Astrocyte of the hippocampus (primary cell): ENCODE measurements at places on chromosomes 4 and X.
A peak's percentile ranks its signal among the peaks of the same experiment; 100 is the strongest.

- peak; percentile 17 for DNase-seq
These were observed 115.9 kb upstream of the PDLIM3 start for GRCh38 chr4:185651137-185651677.

GRCh38 chr4:80199004-80199560 lies 1.8 kb downstream of the PRDM8 start:
- DNase-seq, result no peak

DNA sequence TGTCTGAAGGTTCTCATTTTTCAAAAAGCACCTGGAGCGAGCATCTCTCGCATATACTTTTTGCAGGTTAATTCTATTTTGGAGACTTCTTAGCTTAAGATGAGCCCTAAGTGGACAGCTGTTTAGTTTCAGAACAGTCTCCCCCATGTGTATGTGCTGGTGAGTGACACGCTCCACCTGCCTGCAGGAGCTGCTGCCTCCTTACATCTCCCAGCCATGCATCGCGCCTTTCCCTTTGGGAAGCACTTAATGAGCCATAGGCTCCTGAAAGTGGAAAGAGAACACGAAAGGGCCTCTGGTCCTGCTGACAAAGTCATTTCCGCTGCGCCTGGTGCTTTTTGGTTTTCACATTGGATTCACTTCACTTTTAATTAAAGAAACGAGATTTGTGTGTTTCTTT lies 56.1 kb downstream of the TRIML2 start:
- no peak for DNase-seq

DNA sequence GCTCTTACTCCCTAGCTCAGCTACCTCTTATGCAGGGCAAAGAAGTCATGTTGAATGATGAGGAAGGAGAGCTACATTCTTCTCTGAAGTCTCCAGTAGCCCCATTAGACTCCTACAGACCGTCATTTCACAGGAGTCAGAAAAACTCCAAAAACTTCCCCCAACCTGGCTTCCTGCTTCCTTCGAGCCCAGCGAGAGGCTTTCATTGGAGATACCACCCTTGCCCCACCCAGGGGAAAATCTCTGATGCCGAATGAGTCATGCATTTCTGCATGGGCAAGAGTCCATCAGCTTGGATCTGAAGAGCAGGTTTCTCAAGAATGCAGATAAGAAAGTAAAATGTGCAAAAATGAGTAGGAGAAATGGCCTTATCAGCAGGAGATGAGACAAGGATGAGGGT lies 53.0 kb downstream of the ARSF start:
- peak; percentile 18 for DNase-seq

DNA sequence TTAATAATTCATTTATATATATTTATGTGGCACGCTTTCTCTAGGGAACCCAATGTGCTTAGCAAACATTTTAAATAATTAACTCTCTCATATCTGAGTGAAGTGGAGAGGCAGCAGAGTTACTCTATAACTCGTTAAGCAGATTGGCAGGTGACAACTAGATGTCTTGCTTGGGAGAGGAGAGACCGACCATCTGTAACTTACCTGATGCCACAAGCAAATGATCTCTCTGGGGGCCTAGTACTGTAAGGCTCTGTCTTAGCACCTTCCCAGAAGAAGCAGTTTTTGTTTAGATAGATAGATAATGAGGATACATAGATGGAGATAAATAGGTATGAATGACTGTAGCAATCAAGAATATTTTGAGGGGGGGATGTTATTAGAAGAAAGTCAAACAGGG lies 11.9 kb upstream of the SEL1L3 start:
- no peak for DNase-seq

DNA sequence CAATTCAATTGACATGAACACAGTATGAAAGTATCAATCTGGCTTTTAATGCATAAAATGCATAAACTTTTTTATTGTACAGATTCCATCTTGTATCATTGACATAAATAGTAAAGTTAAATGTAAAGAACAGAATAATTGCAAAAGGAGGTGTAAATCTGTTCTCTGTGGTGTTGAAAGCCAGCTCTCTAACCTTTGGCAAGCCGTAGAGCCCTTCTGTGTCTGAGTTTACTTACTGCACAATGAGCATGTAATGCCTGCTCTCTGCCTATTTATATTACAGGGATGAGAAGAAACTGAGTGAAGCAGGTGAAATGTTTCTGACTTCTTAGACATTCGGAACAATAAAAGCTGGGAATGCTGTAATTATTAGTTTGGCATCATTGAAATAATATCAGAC lies 389.3 kb upstream of the EPHA5 start:
- DNase-seq, result no peak

GRCh38 chrX:14027036-14027435 lies 2.7 kb downstream of the GEMIN8 start:
- DNase-seq, result no peak

GRCh38 chr4:107863416-107863815 lies 38.7 kb downstream of the SGMS2 start:
- DNase-seq, result no peak

GRCh38 chr4:111955001-111955400 lies 190.3 kb upstream of the FAM241A start:
- DNase-seq, result no peak

- no peak for DNase-seq
These were observed 43.5 kb upstream of the ZBTB33 start for GRCh38 chrX:120207009-120207605.

DNA sequence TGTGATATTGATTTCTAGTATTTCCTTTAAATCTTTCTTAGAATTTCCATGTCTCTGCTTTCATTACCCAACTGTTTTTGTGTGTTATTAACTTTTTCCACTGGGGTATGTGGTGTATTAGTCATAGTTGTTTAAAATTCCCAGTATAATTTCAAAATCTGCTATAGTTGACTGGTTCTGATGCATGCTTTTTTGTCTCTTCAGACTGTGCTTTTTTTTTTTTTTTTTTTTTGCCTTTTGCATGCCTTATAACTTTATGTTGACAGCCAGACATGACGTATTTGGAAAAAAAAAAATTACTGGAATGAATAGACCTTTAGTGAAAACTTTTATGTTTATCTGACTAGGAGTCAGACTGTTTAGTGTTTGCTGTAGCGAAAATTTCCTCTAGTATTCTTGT lies 580.4 kb downstream of the ANKRD50 start:
- no peak for DNase-seq

- peak; percentile 92 for DNase-seq
These were observed 32.7 kb downstream of the TBC1D14 start for GRCh38 chr4:6942238-6942800.

- peak; percentile 66 for DNase-seq
These were observed 28.8 kb upstream of the SOWAHD start for GRCh38 chrX:119729408-119730201.

- DNase-seq, result no peak
These were observed 54.8 kb downstream of the FGFBP1 start for GRCh38 chr4:15883610-15884243.

- peak; percentile 23 for DNase-seq
These were observed 226.7 kb downstream of the PALLD start for GRCh38 chr4:168723569-168723968.

GRCh38 chr4:136831553-136831952 lies 700.7 kb downstream of the PCDH18 start:
- no peak for DNase-seq

DNA sequence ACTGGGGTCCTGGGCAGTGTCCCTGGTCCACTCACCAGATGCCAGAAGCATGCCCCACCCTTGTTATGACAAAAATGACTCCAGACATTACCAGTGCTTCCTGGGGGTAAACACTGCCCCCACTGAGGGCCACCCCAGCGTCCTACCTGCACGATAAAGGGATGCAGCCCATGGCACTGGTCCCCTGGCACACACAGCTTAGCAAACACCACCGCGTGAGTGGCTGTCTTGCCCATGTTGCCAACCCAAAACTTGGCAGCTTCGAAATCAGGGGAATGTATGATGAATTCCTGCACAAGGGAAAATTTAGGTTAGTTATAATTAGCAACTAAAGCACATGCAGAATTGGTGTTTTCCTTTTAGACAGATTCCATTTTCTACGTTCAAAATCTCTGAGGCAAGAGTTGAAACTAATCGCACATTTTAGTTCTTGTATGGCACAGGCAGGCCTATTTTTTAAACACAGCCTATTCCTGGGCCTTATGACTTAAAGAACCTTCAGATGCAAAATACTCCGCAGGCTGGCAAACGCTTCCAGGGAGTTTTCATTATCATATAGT lies 30.4 kb downstream of the ACOX3 start:
- DNase-seq, result no peak

DNA sequence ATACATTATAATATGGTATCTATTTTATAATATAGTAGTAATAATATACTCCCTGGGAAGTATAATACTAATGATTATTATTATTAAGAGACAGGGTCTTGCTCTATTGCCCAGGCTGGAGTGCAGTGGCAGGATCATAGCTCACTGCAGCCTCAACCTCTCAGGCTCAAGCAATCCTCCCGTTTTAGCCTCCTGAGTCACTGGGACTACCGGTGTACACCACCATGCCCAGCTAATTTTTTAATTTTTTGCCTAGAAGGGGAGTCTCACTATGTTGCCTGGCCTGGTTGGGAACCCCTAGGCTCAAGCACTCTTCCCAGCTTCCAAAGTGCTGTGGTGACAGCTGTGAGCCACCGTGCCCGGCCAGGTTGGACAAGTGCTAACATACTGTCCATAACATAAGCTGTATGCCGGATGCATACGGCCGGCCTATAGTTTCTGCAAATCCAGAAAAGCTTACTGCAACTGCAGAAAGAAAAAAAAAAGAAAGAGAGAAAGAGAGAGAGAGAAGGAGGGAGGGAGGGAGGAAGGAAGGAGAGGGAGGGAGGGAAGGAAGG lies 94.2 kb upstream of the PPP2R3B start:
- no peak for DNase-seq

DNA sequence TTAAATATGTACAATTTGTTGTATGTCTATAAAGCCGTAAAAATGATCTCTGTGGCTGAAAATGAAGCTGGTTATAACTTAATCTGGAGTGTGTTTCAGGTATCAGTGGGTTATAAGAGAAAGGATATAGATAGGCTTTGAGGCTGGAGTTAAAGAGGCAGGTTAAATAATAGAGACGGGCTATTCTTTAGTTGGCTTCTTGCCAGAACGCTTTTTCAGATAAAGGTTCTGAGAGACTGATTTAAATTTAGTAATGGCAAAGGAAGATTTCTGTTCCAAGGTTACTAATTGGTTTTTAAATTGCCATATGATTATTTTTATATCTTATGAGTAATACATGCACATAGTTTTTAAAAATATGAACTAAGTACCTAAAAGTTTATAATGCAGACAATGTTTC lies 117.4 kb downstream of the AWAT2 start:
- no peak for DNase-seq

- no peak for DNase-seq
These were observed 36.7 kb upstream of the CXorf38 start for GRCh38 chrX:40684092-40684491.

- DNase-seq, result no peak
These were observed 29.8 kb downstream of the PAGE2 start for GRCh38 chrX:55118574-55118973.

DNA sequence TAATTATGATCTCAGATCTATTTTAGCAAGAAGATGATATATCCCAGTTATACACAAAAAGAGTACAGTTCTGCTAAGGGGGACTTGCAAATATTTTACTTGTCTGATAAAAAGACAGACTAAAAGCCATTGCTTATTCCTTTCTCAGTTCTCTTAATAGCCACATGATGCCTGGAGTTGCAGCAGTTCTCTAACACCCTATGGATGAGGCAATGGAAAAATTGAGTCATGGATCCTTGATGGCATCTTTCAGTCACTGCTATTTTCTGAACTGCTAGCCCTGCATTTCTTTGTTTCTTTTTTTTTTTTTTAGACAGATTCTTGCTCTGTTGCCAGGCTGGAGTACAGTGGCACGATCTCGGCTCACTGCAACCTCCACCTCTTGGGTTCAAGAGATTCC lies 1956.7 kb downstream of the C4orf33 start:
- DNase-seq, result no peak

DNA sequence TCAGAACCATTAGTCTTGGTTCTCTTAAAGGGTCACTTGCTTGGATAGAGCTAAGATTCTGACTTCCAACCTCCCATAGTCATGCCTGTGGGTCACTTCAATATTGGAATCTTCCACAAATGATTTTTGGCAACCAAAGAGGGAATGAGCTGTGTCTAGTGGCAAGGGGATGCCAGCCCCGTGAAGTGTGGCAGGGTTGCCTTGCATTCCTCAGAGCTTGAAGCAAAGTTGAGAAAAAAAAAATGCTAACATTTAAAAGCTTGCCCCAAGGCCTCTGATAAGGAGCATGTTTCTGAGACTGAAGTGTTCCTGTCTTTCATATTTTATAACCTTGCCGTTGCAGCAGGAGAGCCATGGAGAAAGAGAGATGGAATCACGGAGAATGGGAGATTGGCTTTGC lies 120.2 kb downstream of the PAPSS1 start:
- DNase-seq, result peak; percentile 65

GRCh38 chr4:123352966-123353365 lies 43.6 kb upstream of the SPRY1 start:
- DNase-seq, result no peak

DNA sequence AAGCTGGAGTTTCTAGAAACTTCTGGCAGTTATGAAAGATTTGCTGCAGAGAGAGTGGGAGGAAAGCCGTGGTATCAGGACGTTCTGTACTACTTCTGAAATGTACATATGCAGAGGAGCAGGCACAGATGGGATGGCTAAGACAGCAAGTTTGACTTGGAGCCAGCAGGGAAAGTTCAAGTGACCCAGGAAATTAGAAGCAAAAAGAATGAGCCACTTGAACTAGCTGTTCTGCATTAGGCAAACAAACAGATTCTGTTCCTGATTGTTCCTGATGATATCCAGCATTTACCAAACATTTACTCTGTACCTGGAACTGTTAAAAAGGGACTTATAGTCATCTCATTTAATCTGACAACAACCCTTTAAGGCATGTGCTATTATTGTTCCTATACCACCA lies 41.4 kb upstream of the CXCL13 start:
- no peak for DNase-seq

GRCh38 chrX:155645180-155645579 lies 32.4 kb upstream of the TMLHE start:
- no peak for DNase-seq

DNA sequence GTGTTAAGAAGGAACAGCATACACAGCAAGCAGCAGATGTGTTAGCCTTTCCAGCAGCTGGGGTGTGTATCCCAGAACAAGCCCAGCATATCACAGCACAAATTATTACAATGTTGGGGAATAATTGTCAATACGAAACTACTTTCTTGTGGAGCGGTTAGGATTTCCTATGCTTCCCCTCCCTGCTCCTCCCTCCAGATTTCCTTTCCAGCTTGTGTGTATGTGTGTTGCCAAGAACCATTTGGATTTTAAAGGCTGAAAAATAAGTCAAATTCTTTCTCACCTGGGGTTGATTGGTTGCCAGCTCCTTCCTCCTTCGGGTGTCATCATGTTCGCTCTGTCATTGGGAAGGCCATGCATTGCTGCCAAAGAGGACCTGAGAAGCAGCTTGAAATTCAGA lies 178.2 kb upstream of the FRMPD4 start:
- DNase-seq, result no peak

GRCh38 chrX:110267874-110268273 lies 50.0 kb downstream of the AMMECR1 start:
- no peak for DNase-seq

GRCh38 chr4:181685461-181685860 lies 557.7 kb upstream of the TENM3 start:
- peak; percentile 61 for DNase-seq

- DNase-seq, result peak; percentile 68
These were observed 20.7 kb downstream of the MFAP3L start for GRCh38 chr4:170005472-170005871.

- DNase-seq, result peak; percentile 93
These were observed 32.1 kb downstream of the TSPAN5 start for GRCh38 chr4:98626350-98626749.

GRCh38 chrX:40485973-40486372 lies 94.8 kb upstream of the ATP6AP2 start:
- DNase-seq, result no peak

- DNase-seq, result no peak
These were observed 26.9 kb downstream of the CCKAR start for GRCh38 chr4:26463386-26463785.

GRCh38 chr4:137421796-137422195 lies 110.5 kb downstream of the PCDH18 start:
- peak; percentile 49 for DNase-seq
